Glutamatergic neuron (in vitro differentiated cells): ENCODE measurements at places on chromosomes 5 and 9. TPM values are rescaled to one million over a fixed set of nuclear protein-coding genes. Genes with fewer than 3 reads are reported as not detected.
A peak's percentile ranks its signal among the peaks of the same experiment; 100 is the strongest.

- H3K36me3 ChIP-seq = no peaks in the 10 kb centered on the region
- peaks cover 5% of the 10 kb centered on the region for H3K4me1 ChIP-seq
- no peak overlapping the region for H3K4me3 ChIP-seq
- H3K27me3 ChIP-seq = no peaks in the 10 kb centered on the region
- no peak overlapping the region for H3K27ac ChIP-seq
- DNase-seq = no peak
These were observed 52.4 kb upstream of the SHISAL2B start for GRCh38 chr5:64637837-64638443.

DNA sequence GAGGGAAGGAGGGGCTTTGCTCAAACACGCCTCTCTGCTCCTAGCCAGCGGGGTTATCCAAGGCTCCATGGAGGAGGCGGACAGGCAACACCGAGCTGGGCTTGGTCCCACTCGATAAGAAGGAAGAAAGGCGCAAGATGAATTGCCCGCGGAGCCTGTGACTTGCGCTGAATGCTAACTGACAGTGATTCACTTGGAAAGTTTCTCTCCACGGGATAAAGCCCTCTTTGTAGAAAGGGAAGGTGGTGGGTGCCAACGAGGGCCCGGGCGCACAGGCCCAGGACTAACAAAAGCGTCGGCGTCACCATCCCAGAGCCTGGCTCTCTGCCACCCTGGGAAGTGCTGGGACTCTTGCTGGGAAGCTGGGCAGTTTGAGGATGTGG lies 76.0 kb downstream of the VAV2 start:
- H3K27me3 ChIP-seq = peaks cover 35% of the 10 kb centered on the region
- DNase-seq = no peak

GRCh38 chr9:132443951-132444607 lies 34.1 kb downstream of the CFAP77 start:
- H3K27me3 ChIP-seq = peaks cover 2% of the 10 kb centered on the region
- DNase-seq = no peak
- no peaks in the 10 kb centered on the region for H3K4me1 ChIP-seq
- H3K36me3 ChIP-seq = no peaks in the 10 kb centered on the region
- no peak overlapping the region for H3K4me3 ChIP-seq

The SLC12A7 gene
- 147 TPM for total RNA-seq

- no peak overlapping the region for H3K27ac ChIP-seq
- no peaks in the 10 kb centered on the region for H3K36me3 ChIP-seq
- no peaks in the 10 kb centered on the region for H3K27me3 ChIP-seq
These were observed 177.8 kb upstream of the MEF2C start for GRCh38 chr5:89060768-89061167.

DNA sequence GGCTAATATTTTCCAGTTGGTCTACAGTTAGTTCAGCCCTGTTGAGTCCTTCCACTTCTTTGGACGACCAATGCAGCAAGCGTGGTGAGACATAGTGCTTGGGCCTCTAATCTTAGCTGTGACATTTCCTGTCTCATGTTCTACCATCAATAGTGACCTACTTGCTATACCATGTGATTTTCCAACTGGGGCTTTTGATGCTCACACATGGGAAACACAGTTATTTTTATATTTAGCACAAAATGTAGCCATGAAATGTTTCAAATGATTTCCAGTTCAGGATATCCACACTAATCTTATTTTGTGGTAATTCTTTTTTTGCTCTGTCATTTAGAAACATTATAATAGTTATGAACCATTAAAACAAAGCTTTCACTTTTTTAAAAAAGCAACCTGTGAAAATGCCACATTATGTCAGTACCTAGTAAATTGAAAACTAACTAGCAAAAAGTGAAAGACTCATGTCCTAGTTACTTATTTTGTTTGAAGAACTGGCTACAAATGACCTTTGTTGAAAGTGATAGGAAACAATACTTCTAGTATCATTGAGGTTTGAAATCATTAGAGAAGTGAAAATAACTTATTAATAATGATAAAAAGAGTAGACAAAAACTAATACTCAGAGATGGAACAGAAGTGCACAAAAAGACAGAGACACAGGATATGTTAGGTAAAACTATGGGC lies 18.3 kb downstream of the MARCHF3 start:
- H3K4me1 ChIP-seq = peaks cover 10% of the 10 kb centered on the region
- H3K27me3 ChIP-seq = no peaks in the 10 kb centered on the region
- H3K4me3 ChIP-seq = no peak overlapping the region
- DNase-seq = no peak

- H3K4me3 ChIP-seq = no peak overlapping the region
- no peaks in the 10 kb centered on the region for H3K27me3 ChIP-seq
- H3K27ac ChIP-seq = no peak overlapping the region
- no peak for DNase-seq
- peaks cover 4% of the 10 kb centered on the region for H3K4me1 ChIP-seq
These were observed 243.0 kb downstream of the PSAT1 start for GRCh38 chr9:78539904-78540303.

The PCSK1 gene
- total RNA-seq = 11.6 TPM

DNA sequence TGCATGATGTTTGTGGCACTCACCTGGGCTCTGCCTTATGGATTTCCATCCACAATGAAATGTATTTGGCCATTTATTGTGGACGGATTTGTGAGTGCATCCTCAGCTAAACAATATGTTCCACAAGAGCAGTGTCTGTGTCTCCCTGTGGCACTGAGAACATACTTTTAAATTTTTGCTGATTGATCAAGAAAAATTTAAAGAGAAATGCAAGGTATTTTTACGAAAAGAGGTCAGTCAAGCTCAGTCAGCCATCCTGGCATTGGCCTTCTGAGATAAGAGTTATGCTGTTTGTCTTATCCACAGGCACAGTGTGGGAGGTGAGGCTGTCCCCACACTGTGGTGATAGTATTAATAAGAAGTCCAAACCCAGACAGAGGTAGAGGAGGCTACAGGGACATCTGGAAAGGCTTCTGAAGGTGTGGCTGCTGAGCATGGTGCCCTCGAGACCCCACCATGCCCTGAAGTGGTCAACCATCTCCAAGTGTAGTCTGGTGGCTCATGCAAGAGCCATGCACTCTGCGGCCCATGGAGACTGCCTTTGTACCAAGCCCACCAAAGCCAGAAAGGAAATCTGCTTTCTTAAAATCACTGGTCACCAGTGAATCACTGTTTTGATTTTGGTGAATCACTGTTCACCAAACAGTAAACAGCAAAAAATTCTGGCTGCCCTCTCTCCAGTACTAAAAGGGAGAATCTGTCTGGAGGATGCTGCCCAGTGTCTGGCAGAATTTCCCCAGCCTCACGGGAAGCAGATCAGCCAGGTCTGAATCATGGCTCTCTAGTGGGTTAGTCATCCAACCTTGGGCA lies 28.8 kb downstream of the SPOCK1 start:
- no peaks in the 10 kb centered on the region for H3K4me1 ChIP-seq
- no peak for DNase-seq

- no peaks in the 10 kb centered on the region for H3K36me3 ChIP-seq
- no peak for DNase-seq
- no peak overlapping the region for H3K27ac ChIP-seq
- no peak overlapping the region for H3K4me3 ChIP-seq
- peaks cover 2% of the 10 kb centered on the region for H3K4me1 ChIP-seq
- no peaks in the 10 kb centered on the region for H3K27me3 ChIP-seq
These were observed 47.3 kb upstream of the SLC30A5 start for GRCh38 chr5:69046375-69046957.

GRCh38 chr5:127665641-127666040 lies 16.8 kb downstream of the CTXN3 start:
- no peak overlapping the region for H3K4me3 ChIP-seq
- H3K27ac ChIP-seq = no peak overlapping the region
- peaks cover 24% of the 10 kb centered on the region for H3K4me1 ChIP-seq

GRCh38 chr9:89037346-89037745 lies 46.1 kb downstream of the S1PR3 start:
- H3K27me3 ChIP-seq = no peaks in the 10 kb centered on the region
- H3K36me3 ChIP-seq = no peaks in the 10 kb centered on the region
- no peaks in the 10 kb centered on the region for H3K4me1 ChIP-seq
- DNase-seq = no peak
- no peak overlapping the region for H3K4me3 ChIP-seq

- H3K36me3 ChIP-seq = peaks cover 5% of the 10 kb centered on the region
- peaks cover 55% of the 10 kb centered on the region for H3K4me1 ChIP-seq
- H3K27me3 ChIP-seq = peaks cover 3% of the 10 kb centered on the region
- DNase-seq = no peak
- H3K27ac ChIP-seq = no peak overlapping the region
These were observed 6.2 kb downstream of the FRMPD1 start for GRCh38 chr9:37656936-37657335.

GRCh38 chr9:133825555-133826218 lies 87.5 kb upstream of the SARDH start:
- H3K4me1 ChIP-seq = peaks cover 69% of the 10 kb centered on the region
- no peak for DNase-seq
- H3K36me3 ChIP-seq = peaks cover 5% of the 10 kb centered on the region
- peak overlapping the region; percentile 97 for H3K27ac ChIP-seq
- H3K27me3 ChIP-seq = peaks cover 54% of the 10 kb centered on the region
- peak overlapping the region; percentile 67 for H3K4me3 ChIP-seq

DNA sequence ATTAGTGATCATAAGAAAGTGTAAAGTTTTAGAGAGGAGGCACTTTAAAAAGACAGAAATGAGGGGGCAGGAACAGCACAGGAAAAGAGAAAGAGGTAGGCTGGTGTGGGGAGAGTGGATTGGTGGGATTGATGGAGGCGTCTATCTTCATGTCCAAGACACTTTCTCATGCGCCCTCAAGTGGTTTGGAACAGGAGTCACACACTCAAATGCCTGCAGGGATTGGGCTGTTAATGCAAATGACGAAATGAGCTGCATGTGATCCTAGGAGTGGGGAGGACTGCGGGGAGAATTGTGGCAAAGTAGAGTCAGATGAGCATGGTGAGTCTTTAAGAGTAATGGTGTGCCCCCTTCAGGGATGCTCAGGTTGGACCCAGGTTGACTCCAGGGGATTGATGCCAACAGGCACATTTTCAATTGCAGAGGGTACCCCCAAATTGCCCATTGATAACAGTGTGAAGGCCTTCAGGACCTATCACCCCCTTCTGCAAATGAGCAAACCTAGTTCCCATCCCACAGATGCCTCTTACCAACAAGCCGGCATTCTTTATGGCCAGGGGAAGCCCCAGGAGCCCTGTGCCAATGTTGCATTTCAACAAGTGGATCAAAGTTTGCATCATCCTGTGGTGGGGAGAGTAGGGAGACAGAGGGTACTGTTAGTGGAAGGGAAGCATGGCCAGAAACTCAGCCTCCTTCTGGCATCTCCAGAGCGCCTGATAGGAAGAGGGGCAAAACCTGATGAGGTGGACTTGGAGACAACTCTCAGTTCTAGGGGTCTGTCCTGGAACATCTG lies 5.3 kb downstream of the SLC36A3 start:
- H3K36me3 ChIP-seq = no peaks in the 10 kb centered on the region
- H3K4me1 ChIP-seq = no peaks in the 10 kb centered on the region
- peaks cover 7% of the 10 kb centered on the region for H3K27me3 ChIP-seq
- H3K27ac ChIP-seq = no peak overlapping the region

- no peak for DNase-seq
- no peaks in the 10 kb centered on the region for H3K36me3 ChIP-seq
- H3K4me1 ChIP-seq = peaks cover 35% of the 10 kb centered on the region
- H3K27ac ChIP-seq = no peak overlapping the region
- peaks cover 8% of the 10 kb centered on the region for H3K27me3 ChIP-seq
- H3K4me3 ChIP-seq = no peak overlapping the region
These were observed 408.7 kb downstream of the TLE4 start for GRCh38 chr9:79980432-79980831.

GRCh38 chr5:17019324-17019723 lies 83.2 kb upstream of the MYO10 start:
- H3K27me3 ChIP-seq = no peaks in the 10 kb centered on the region
- H3K4me3 ChIP-seq = no peak overlapping the region
- no peak for DNase-seq
- peaks cover 10% of the 10 kb centered on the region for H3K4me1 ChIP-seq
- no peak overlapping the region for H3K27ac ChIP-seq

- peaks cover 10% of the 10 kb centered on the region for H3K4me1 ChIP-seq
- peaks cover 11% of the 10 kb centered on the region for H3K36me3 ChIP-seq
- H3K4me3 ChIP-seq = no peak overlapping the region
- H3K27me3 ChIP-seq = no peaks in the 10 kb centered on the region
- H3K27ac ChIP-seq = peak overlapping the region; percentile 81
- no peak for DNase-seq
These were observed 111.7 kb upstream of the ACOT12 start for GRCh38 chr5:81505672-81506071.

GRCh38 chr5:143229896-143230675 lies 173.4 kb downstream of the NR3C1 start:
- no peak for DNase-seq
- no peak overlapping the region for H3K4me3 ChIP-seq
- H3K4me1 ChIP-seq = peaks cover 13% of the 10 kb centered on the region
- H3K36me3 ChIP-seq = no peaks in the 10 kb centered on the region
- no peaks in the 10 kb centered on the region for H3K27me3 ChIP-seq

DNA sequence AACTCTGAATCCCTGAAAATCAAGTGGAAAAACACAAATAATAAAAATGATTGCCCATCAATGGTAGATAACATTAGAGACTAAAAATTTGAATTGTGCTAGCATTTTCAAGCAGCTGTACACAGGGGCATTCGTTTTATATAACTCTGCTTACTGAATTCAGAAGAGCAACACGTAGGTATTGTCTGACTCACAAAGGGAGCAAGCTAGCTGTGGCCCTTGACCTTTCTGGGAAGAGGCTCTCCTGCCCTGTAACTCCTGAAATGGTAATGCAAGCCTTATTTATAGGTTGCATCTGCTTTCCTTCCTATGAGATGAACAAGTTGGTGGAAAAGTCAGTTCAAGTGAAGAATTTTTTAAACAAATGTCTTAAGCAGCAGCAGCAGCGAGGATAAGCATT lies 218.7 kb upstream of the EFNA5 start:
- no peak overlapping the region for H3K27ac ChIP-seq
- no peaks in the 10 kb centered on the region for H3K27me3 ChIP-seq
- no peaks in the 10 kb centered on the region for H3K36me3 ChIP-seq
- DNase-seq = no peak
- H3K4me3 ChIP-seq = no peak overlapping the region

The FAM163B gene
- 0.51 TPM for total RNA-seq

- H3K36me3 ChIP-seq = no peaks in the 10 kb centered on the region
- H3K4me1 ChIP-seq = peaks cover 33% of the 10 kb centered on the region
- DNase-seq = no peak
- no peak overlapping the region for H3K4me3 ChIP-seq
- no peak overlapping the region for H3K27ac ChIP-seq
These were observed 150.4 kb downstream of the C5orf15 start for GRCh38 chr5:133818031-133818431.

The PIP5K1B gene
- total RNA-seq = 0.27 TPM

DNA sequence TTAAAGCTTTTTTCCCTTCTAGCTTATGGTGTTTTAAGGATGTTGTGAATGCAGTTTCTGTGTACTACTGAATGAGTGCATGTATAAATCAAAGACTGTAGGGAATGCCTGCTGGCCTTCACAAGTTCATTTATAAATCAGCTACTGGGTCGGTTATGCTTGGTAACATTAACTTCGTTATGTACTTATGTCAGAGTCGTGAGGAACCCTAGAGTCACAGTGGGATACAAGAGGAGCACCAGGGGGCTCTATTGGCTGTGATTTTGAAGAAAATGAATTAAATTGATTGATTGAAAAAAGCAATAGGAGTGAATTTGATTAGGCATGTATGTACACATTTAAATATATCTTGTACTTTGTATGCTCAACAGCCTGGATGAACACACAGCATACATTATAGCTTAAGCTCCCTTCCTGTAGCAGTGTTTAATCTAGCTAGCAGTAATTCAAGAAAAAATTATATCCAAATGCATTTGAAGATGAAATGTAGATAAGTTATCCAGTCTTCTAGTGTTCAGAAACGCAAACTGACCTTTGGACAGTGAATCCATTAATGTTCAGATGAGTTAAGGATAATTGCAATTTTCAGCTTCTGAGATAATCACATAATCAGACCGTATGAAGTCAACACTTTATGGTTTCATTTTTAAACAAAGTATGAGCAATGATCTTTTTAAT lies 204.2 kb downstream of the KDM4C start:
- no peaks in the 10 kb centered on the region for H3K36me3 ChIP-seq
- peak overlapping the region; percentile 22 for H3K27ac ChIP-seq
- no peaks in the 10 kb centered on the region for H3K27me3 ChIP-seq
- H3K4me3 ChIP-seq = no peak overlapping the region

The CCL21 gene
- total RNA-seq = not detected

The NIPAL4 gene
- total RNA-seq = not detected
